Left colon (tissue), 2 donors: ENCODE measurements at places on chromosomes 3 and 15.

DNA sequence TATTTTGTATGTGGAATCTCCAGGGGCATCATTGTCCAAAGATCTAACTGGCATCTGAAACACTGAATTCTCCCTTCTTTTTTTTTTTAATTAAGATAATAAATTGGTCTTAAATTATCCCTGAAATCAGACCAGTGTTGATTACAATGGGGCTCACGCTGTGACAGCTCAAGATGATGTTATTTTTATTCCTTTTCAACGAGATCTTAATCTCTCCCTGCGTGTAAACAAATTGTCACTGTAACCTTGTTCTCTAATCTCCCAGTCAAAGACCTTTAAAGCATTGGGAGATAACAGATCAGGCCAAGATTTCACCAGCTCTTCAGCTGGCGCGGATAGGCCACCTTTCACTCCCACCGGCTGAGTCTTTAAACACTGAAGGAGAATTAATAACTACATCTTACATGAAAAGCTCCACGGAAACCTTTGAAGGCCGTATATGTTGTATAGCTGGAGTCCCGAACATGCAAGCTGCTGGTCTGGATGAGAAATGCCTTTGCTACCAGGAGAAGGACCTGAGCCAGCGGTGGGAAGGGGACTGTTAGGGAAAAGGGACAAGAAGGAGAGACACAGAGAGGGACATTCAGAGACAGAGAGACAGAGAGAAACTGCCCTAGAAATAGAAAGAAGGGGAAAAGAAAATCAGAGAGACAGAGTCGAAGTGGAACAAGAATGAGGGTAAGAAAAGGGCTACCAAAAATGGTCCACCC is 418.8 kb upstream of the NR2F2 start:
- DNase-seq = no peak

GRCh38 chr3:157075693-157076420 is 84.1 kb downstream of the CCNL1 start:
- no peak for DNase-seq

DNA sequence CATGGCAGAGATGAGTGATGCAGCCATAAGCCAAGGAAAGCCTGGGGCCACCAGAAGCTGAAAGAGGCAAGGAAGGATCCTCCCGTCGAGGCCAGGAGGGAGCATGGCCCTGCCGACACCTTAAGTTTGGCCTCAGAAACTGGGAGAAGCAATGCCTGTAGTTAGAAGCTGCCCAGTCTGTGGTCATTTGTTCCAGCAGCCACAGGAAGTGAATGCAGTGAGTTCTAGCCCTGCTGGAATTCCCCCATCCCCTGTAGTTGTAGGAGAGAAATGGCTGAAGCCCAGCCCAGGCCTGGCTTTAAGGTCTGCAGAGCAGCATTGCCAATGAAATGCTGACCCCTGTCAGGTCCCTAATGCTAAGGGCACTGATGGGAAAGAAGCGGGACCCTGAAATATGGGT is 12.2 kb upstream of the CHSY1 start:
- DNase-seq = no peak

GRCh38 chr3:66228707-66229106 is 7.9 kb downstream of the SLC25A26 start:
- no peak for DNase-seq

DNA sequence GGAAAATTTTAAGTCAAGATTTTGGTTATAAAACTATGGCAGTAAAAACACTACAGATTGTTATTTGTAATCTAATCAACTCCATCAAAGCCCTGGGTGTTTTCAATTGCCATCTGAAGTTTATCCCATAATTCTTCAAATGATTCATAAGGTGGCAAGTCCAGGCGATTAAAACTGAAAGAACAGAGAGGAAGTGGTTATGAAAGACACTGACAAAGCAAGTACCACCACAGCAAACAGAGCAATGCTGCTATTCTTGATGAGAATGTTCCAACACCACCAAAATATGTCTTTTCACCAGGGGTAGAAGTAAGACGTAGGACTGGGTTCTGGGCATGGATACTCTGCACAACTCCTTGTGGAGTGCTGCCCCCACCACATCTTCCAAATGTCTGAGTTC is 86.9 kb upstream of the PRTG start:
- no peak for DNase-seq

GRCh38 chr3:191369616-191370010 is 39.3 kb upstream of the UTS2B start:
- no peak for DNase-seq

- no peak for DNase-seq
These were observed 37.3 kb upstream of the TNIK start for GRCh38 chr3:171497468-171497867.

DNA sequence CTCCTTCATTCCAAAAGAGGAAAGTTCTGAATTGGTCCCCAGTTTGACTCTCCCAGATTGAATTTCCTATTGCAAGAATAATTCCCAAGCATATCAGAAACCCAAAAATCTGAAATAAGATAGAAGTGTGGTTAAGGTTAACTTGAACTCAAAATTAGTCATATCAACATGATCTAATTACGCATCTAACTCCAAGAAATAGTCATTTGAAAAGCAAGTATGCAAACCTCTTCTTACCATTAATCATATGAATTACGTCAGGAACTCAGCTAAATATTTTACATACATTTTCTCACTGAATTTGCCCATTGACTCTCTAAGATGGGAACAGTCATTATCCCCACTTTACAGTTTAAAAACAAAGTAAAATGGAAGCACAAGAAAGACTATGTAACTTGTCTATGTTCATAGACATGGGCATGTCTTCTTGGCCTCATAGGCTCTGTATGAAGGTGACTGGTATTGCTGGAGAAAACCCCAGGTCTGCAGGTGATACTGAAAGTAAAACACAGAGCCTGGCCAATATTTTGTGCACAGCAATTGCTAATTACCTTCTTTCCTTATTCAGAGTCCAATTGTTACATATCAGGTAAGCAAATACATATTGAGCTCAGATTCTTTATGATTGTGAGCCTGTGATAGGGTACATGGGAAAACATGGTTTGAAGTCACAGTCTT is 139.2 kb downstream of the ATP8B4 start:
- DNase-seq = no peak

- DNase-seq = no peak
These were observed 322.8 kb downstream of the KCNH8 start for GRCh38 chr3:19471138-19471537.
